Heart right ventricle (tissue), 16 donors: ENCODE measurements at places on chromosomes 2 and 18.

GRCh38 chr18:48814490-48815178, 136.1 kb downstream of the SMAD7 start:
- DNase-seq, result no peak

DNA sequence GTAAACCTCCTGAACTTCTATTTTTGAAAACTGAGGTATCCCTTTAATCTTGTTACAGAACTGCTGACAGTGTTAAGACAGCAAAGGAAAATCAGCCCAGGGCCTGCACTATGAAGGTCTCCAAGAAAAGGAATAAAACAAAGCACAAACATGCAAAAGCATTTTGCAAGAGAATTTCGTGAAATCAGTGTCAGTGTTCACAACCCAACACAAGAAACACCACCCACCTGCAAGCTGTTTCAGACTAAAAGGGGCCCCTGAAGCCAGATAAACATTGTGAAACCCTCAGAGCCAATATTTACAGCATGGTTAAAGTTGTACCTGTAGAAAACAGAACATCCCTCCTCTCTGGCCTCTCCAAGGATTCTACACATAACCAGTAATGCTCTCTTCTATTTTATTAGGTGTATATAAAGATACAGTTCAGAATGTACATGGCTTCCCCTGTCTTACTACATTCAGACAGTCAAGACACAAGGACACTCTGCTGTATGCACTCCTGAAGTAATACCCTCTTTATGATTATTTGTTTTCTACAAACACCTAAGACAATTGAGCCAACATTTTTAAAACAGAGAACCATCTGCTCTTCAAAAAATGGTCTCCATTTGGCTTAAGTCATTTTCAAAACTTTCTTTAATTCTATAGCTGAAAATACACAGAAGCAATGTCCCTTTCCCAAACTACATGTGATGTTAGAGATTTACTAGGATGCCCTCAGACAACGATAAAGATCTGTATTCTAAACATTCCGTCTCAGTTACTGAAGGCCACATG, 149.5 kb upstream of the ZFP36L2 start:
- DNase-seq, result no peak

GRCh38 chr2:196884368-196884767, 42.1 kb downstream of the PGAP1 start:
- DNase-seq, result no peak

DNA sequence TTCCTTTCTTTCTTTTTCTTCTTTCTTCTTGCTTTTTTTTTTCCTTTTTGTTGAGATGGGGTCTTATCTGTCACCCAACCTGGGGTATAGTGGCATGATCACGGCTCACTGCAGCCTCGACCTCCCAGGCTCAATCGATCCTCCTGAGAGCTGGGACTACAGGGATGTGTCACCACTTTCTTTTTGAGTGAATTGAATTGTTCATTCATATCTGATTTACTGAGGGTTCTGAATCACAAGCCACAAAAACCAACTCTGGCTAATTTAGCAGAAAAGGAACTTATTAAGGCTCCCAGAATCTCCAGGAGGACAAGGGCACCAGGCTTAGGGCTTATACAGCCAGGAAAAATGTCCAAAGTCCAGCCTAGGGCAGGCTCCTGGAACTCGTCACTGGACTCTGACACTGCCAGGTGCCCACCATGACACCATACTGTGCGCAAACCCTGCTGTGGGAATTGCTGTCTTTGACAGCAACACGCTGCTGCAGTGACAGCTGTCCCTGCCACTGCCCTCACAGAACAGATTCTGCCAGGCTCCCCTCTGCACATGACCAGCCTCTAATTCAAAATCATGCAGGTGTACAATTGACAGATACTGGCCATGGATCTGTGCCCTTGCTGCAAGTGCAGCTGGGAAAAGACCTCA, 42.9 kb upstream of the EML6 start:
- DNase-seq, result no peak

- no peak for DNase-seq
Measured at GRCh38 chr18:67608615-67609273, 92.2 kb upstream of the DSEL start.

DNA sequence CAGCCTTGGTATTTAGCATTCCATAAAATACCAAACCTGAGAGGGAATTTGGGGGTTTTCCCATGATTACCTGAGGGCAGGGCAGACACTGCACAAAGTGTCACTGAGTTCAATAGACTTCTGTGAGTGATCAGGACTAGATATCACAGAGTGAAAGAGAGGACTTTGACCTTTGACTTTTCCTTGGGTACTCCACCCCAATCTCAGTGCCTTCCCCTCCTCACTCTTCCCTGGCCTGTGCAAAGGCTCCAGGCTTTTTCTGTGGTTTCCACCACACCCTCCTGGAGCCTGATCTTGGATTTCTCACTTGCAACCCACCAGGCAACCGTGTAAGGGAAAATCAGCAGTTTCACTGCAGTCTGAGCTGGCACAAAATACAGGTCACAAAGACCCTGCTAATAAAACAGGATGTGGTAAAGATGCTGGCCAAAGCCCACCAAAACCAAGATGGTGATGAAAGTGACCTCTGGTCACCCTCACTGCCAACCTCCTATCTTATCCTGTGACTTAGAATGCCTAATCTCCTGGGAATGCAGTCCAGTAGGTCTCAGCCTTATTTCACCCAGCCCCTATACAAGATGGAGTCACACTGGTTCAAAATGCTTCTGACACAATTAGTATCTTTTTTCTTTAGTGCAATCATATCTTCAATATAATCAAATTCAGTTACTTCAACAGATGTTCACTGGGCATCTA, 64.0 kb downstream of the BOD1L2 start:
- no peak for DNase-seq

GRCh38 chr2:56266761-56267414, 83.1 kb downstream of the CCDC85A start:
- DNase-seq, result no peak

- no peak for DNase-seq
Measured at GRCh38 chr2:27398962-27399361, 10.4 kb downstream of the PPM1G start.

DNA sequence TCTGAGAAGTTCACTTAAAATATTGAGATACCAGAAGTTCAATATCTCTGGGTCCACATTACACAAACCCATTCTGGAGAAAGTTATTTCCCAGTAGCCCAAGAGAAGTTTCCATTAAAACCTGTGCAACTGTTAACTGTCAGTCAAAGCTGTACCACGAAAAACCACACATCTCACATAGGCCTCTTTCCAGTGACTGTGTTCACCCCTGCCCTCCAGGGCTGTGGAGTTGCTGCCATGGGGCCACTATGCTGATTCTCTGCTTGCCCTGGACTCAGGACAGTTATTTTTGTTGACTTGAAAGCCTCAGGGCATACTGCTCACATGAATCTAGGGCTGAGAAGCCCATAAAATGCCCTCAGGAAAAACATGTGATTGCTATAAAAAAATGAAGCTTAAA, 153.8 kb downstream of the PIEZO2 start:
- no peak for DNase-seq

- DNase-seq, result no peak
Measured at GRCh38 chr18:24762511-24762910, 302.1 kb downstream of the HRH4 start.

GRCh38 chr2:19745318-19746136, 156.3 kb downstream of the TTC32 start:
- no peak for DNase-seq

DNA sequence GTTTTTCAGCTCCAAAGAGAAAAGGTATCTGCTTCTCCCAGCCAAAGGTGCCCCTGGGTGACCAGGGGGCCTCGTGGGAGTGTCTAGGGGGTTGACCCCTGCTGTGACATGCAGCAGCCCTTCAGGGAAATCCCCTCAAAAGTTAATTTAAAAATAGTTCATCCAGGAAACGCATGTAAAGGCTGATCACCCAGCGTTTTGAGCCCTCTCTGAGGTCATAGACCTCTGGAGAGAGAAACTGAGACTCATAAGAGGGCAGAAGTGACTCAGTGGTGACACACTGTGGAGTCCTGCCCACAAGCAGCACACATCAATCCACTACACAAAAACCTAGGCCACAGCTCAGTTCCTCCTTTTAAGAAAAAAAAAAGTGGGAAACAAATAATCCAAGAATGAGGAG, 11.9 kb downstream of the GAL3ST2 start:
- DNase-seq, result no peak

DNA sequence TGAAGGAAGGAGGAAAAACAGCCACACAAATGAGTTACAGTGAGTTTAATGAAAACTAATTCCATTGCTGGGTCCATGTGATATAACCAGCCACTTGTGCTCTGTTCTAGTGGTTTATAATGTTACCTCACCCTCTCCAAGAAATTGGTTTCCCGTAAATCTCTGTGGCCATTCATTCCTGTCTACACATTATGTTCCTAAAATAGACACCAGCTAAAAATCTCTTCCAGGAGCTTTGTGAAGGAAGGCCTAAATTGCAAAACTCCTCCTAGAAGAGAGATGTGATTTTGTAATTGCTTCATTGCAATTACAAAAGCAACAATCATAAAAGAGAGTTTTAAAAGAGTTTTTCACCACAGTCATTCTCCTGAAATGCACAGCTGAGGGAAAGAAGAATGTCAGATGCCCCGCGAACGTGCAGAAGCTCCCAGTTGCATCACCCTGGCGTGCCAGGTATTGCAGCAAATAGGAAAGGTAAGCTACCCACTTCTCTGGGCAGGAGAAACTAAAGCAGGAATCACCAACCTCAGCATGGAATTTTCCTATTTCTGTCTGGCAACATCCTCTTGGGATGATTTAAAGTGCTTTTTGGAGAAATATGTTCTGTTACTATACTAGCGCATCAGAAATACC, 1.7 kb downstream of the SCN1A start:
- no peak for DNase-seq

DNA sequence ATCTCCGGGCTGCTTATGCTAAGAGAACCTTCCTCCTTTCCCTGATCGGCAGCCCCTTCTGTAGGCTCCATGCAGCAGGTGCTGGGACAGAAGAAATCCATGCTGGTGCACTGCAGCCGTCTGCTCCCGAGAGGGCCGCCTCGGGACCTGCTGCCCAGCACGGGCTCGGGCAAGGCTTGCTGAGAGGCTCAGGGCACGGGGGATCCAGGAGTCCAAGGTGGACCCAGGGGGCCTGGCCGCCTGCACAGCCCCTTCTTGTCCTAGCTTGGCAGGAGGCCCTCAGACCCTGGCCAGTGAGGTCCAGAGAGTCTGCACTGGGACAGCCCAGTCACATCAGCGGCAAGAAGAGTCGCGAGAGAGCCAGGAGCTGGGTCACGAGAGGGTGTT, 13.3 kb upstream of the DUSP2 start:
- no peak for DNase-seq

GRCh38 chr2:237636578-237636977, 9.2 kb downstream of the LRRFIP1 start:
- no peak for DNase-seq

- no peak for DNase-seq
Measured at GRCh38 chr18:62728254-62728653, 12.9 kb downstream of the PHLPP1 start.

DNA sequence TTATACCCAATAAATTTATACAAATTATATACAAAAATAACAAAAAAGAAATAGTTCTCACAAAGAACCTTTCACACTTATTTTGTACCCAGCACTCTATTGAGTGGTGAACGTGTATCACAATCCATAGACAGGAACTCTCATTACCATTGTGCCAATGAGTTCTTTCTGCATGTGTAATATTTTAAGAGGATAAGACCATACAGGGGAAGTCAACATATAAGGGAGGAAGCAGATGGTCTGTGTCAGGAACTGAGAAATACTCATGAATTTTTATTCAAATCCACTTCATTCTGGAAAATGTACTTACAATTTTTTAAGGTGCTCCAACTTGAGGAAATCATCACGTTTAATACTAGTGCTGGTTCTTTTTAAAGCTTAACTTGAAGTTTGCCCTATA, 27.1 kb upstream of the ELOA2 start:
- DNase-seq, result no peak

- peak; percentile 53 for DNase-seq
Measured at GRCh38 chr2:28991021-28991420, 9.9 kb downstream of the TOGARAM2 start.

- DNase-seq, result no peak
Measured at GRCh38 chr2:217955881-217956493, 46.8 kb downstream of the TNS1 start.

DNA sequence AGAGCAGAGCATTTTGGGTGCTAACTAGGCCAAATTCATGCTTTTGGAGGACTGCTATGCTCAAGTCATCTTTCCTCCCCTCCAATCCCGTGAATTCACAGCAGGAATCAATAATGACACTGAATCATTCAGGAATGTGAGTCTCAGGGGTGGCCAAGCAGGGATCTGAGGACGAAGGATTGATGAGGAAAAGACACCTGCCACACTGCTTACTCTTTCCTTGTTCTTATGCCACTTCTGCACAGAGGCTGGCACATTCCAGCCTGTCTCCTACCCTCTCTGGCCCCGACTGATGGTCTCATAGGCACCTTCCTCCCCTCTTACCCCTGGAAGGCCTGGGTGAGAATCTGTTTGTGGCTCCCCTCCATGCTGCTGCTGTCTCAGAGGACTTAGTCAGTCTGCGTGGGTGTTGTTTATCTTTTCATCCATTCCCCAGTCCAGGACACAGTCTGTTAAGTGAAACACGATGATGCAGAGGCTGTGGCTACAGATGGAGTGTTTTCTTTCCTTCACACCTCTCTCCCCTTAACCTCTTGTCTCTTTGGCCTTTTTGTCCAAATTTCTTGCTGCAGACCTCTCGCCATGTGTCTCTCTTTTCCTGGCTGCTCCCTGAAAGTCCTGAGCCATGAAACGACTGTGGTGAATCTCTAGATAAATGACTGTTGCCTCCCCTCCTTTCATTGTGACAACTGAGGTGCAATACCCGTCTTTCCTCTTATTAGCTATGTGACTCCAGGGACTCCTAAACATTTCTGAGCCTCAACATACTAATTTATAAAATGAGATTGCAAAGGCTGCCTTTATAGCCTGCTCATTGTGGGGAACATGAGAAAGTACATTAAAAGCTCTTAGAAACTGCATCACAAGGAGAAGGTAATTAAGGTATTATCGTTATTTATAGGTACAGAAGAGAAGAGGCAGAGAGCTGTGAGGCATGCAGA, 86.9 kb downstream of the RDH14 start:
- peak; percentile 24 for DNase-seq

GRCh38 chr2:39399570-39399969, 37.5 kb downstream of the MAP4K3 start:
- DNase-seq, result no peak

DNA sequence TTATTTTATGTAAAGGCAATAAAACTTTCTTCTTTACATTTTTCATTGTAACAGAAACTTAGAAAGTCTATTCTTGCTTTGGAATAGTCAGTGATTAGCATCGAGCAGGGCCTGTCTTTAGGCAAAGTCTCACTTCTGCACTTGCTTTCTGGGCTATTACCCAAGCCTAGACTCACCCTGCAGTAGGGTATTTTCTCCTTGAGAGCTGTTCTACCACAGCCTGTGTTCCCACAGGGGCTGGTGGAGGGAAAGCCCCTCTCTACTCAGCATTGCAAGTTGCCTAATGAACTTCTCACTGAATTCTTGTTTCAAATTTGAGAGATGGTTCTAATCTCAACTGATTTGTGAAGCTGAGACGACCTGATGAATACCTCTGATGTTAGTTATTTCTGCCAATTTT, 111.7 kb upstream of the KLHL14 start:
- no peak for DNase-seq

- no peak for DNase-seq
Measured at GRCh38 chr18:55522011-55522410, 66.0 kb downstream of the TCF4 start.

GRCh38 chr2:196839574-196839973, 30.4 kb upstream of the C2orf66 start:
- DNase-seq, result no peak
